ENCODE measurements at places on chromosomes 3 and 15.

GRCh38 chr15:62164396-62165103 lies 535 bp downstream of the C2CD4B start:
- DNase-seq: no peak

DNA sequence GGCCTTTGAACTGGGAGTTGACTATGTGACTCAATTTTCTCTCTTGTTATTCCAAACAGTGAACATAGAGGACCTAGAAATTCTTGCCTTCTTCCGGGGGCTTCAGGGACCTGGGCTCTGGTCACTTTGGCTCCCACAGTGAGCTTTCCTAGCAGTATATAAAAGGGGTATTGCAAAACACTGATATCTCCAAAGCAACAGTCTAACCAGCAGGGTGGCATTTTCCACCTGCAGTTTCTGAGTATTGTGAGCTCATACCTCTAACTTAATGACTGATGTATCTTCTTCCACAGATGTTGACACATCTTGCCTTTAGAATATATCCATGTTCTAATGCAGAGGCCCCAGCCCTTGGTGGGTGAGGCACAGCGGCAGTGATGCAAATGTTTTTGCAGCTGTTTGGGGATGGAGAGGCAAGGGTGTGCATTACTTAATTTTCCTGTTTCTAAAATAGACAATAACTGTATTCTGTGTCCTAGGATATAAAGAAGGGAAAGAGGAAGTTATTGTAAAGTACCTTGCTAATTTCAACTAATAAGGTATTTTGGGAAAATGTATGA lies 45.7 kb upstream of the ADGRG7 start:
- no peak for DNase-seq

- DNase-seq: no peak
These were observed 12.4 kb downstream of the KLF13 start for GRCh38 chr15:31338879-31339557.

DNA sequence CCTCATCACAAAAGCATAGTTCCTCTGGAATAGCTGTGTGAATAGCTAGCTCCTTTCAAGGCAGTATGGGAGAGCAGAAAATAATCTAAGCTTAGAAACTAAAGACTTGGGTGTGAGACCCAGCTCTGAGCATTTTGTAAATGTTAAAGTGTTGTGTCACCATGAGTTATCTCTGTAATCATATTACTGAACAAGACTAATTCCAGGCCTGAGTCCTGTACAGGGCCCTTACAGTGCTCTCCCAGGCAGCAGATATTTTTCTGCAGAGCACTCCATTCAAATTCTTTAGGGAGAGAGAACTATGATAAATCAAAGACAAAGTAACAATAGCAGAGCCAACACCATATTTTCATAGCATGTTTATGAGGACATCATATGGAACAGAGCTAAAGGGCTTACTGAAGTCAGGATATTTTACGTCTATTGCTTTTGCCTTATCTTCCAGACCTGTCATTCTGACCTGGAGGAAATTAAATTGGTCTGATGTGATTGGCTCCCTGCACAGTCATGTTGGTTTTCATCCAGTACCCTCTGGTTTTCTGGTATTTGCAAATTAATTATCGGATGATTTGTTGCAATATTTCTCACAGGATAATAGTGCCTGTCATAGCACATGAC lies 172.6 kb upstream of the PPP2R3A start:
- no peak for DNase-seq

GRCh38 chr15:74869372-74869725 lies 3.8 kb downstream of the SCAMP2 start:
- DNase-seq: no peak

DNA sequence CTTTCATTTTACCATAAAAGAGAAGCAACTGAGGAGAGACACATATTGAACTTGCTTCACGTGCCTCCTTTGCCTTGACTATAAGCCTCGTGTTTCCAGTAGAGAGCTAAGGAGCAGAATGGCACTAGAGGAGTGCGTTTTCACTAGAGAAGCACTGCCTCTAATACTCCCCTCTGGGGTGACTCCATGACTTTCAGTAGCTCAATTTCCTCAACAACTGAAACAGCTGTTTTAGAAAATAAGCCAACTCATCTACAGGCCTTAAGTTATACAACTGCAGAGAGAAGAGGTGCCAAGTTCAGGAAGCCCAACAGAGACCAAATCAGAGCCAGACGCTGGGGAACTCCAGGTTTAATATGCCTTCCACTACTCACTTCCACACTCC lies 1.9 kb downstream of the UBP1 start:
- DNase-seq: no peak

DNA sequence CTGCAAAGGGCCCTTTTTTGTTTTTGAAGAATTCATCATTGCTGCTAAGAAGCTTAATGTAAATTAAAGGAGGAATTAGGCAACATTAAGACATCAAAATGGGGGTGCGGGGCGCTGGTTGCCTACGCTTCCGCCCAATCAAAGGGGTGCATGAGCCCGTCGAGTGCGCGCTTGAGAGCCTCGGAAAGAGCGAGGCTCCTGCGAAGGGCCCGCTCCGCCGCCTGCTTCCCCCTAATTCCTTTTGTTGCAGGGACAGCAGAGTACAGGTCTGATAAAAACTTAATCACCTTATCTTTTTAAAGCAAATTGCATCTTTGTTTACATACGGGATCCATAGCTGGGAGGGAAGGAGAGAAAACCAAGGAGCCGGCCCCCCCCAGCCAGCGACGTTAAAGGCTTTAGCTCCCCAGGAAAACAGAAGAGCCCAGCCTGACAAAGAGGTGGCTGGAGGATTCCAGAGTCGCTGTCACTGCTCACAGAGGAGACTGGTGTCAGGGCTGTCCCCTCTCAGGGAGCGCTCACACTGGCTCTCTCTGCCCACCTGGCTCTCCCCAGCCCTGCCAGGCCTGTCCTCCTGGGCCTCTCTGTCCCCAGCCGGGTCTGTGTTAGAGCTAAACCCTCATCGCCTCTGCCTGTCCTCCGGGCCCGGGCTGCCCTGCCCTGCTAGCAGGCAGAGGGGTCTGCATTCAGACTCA lies 67.3 kb downstream of the DNAJB8 start:
- DNase-seq: no peak

DNA sequence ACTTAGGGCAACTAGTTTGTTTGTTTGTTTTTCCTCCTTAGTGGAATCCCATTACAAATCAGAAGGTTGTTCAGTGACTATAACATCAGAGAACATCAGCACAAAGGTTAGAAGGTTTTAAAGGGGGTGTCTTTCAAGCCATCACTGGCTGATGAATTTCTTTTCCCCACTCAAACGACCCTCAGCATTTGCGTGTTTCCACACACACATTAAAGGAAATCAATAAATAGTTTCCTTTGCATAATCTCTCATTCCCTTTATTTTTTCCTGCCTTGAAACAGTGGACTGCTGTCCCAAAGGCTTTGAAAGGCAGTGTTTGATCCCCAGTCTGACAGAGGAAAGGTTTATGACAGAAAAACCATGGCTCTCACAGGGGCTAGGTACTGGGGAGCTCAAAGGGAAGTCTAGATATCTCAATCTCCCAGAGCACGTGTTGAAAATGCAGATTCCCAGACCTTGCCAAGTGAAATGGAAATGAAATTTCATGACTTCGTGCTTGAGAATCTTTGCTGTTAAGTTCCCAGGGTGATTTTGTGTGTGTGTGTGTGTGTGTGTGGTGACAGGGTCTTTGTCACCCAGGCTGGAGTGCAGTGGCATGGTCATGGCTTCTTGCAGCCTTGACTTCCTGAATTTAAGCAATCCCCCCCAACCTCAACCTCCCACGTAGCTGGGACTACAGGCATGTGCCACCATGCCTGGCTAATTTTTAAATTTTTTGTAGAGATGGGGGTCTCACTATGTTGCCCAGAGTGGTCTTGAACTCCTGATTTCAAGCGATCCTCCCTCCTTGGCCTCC lies 2.2 kb upstream of the INTS14 start:
- no peak for DNase-seq

- DNase-seq: no peak
These were observed 64.4 kb upstream of the TPM1 start for GRCh38 chr15:62977952-62978811.

DNA sequence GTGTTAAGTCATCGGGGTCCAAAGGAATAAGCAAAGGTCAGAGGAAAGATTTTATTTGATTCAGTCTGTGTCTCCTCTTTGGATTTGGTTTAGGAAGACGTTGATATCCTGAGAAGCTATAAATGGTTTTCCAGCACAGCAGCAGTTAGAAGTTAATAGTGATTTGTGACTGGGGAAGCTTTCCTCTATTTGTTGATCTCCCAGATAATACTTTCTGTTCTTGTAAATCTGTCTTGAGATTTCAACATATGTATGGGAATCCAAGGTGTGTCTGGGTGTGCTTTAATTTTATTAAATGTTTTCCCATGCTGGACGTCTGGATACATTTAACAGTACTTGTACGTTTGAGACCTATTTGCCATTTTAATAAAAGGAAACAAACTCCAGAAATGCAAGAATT lies 409.5 kb downstream of the ROBO1 start:
- DNase-seq: no peak

DNA sequence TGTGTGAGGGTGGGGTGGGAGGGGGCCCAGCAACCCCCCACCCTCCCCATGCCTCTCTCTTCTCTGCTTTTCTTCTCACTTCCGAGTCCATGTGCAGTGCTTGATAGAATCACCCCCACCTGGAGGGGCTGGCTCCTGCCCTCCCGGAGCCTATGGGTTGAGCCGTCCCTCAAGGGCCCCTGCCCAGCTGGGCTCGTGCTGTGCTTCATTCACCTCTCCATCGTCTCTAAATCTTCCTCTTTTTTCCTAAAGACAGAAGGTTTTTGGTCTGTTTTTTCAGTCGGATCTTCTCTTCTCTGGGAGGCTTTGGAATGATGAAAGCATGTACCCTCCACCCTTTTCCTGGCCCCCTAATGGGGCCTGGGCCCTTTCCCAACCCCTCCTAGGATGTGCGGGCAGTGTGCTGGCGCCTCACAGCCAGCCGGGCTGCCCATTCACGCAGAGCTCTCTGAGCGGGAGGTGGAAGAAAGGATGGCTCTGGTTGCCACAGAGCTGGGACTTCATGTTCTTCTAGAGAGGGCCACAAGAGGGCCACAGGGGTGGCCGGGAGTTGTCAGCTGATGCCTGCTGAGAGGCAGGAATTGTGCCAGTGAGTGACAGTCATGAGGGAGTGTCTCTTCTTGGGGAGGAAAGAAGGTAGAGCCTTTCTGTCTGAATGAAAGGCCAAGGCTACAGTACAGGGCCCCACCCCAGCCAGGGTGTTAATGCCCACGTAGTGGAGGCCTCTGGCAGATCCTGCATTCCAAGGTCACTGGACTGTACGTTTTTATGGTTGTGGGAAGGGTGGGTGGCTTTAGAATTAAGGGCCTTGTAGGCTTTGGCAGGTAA lies 8.1 kb downstream of the FAM131A start:
- DNase-seq: no peak

DNA sequence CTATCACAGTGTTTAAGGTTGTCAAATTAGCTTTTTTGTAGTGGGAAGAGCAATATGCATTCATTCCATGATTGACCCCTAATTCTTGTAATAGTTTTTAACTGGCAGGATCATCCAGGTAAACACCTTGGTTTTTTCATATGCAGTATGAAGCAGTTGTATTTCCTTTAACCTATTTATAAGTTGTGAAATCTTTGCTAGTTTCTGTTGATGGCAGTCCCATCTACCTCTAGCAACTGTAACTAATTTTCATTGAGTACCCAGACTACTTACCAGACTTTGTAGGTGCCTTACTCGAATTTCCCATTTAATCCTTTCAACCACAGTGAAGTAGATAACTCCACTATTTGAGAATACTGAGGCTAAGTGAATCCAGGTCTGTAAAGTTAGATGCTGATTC lies 6.1 kb downstream of the FXR1 start:
- no peak for DNase-seq

GRCh38 chr3:79886204-79886603 lies 118.4 kb upstream of the ROBO1 start:
- no peak for DNase-seq

- DNase-seq: no peak
These were observed 66.2 kb downstream of the SCN11A start for GRCh38 chr3:38985581-38985980.

DNA sequence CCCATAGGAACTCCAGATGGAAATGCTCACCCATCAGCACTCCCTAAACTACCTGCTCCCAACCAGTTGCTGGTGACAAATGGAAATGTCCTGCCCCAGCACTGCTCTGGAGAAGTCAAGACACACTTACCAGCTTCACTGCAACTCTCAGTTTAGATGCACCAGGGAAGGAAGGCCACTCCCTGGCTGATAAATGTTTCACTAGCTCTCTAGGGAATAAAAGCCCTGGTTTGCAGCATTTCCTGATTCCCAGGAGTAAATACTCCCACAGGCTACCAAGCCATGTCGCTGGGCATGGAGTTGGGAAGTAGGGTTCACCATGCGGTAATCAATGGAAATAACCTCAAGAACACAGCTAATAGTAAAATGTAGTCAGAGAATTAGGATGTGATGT lies 112.0 kb upstream of the NEO1 start:
- DNase-seq: no peak

DNA sequence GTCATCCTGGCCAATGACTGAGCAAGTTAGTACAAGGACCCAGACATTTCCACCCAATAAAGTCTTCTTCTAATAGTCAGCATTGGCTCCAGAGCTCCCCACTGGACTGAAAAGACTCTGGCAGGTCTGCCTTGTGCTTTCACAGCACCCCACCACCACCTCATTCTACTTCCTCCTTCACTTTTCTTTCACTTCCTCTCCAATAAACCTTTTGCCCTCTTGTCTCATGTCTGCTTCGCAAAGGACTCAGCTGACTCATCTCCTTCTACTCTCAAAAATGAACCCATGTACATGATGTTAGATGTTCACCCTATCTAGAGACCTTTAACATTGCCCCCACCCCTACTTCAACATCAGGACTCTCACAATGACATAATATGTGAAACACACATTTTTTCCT lies 181.0 kb upstream of the PPP2R3A start:
- DNase-seq: no peak

DNA sequence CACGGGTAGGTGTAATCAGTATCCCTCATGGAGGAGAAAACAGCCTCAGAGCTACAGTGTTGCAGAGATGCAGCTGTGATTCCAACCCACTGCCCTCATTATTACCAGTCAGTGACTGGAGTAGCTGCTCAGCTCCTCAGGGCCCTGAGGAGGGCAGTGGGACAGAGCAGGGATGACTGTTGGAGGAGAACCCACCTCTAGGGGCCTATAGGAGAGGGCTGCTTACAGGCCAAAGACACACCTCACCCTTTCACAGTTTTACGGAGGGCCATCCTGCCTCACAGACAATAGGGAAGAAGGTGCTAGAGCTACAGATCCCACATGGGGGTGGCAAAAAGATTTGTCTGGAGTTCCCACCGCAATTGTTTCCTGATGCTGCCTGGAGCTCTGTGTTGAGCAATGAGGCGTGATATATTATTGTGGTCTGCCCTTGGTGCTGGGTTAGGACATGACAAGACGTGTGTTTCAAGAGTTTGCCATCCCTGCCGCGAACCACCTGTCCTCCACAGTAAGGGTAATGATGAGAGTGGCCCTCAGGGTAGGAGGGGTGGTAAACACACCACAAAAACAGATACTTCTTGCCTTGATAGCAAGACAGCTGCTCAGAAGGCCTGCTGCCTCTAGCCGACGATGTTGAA lies 140.5 kb upstream of the TPM1 start:
- no peak for DNase-seq

- DNase-seq: no peak
These were observed 513.1 kb upstream of the CBLB start for GRCh38 chr3:106381939-106382335.
